GM12878 (cell line): ENCODE measurements at places on chromosomes 12 and 14. TPM values are rescaled to one million over a fixed set of nuclear protein-coding genes. Genes with fewer than 3 reads are reported as not detected.
A peak's percentile ranks its signal among the peaks of the same experiment; 100 is the strongest.

The KRT81 gene
- 0.15 and 0.35 TPM in 2 replicates for total RNA-seq

GRCh38 chr14:104794099-104794498, 1.4 kb downstream of the AKT1 start:
- peak overlapping the region; percentile 68 for H3K4me3 ChIP-seq
- H3K36me3 ChIP-seq: no peaks in the 10 kb centered on the region
- no peak for DNase-seq
- 0 out of 2 replicates have a peak overlapping the region, but pooled peaks have one; percentile 47 for H3K27ac ChIP-seq

DNA sequence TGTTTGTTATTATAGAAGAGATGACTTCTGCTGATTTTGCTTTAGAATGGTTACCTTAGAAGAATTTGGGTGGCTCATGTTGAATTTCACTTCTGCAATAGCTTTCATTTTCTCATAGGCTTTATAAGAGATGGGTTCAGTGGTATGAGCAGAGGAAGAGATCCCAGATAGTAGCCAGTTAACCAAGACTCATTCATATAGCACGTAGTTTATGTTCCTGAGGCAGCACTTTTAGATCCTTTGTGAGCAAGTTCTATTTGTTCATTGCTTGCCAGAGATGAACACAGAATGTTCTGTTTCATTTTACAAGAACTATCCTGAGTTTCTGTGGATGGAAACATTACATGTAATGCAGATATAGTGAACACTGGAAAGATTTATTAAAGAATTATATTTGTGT, 32.2 kb downstream of the RAB21 start:
- no peaks in the 10 kb centered on the region for H3K4me1 ChIP-seq
- no peak overlapping the region for H3K27ac ChIP-seq
- H3K4me3 ChIP-seq: no peak overlapping the region
- H3K27me3 ChIP-seq: no peaks in the 10 kb centered on the region

GRCh38 chr14:41280745-41281144, 325.9 kb upstream of the LRFN5 start:
- H3K36me3 ChIP-seq: no peaks in the 10 kb centered on the region
- DNase-seq: no peak
- H3K4me3 ChIP-seq: no peak overlapping the region
- no peaks in the 10 kb centered on the region for H3K27me3 ChIP-seq

The FBLN5 gene
- 0.28 and 0.64 TPM in 2 replicates for total RNA-seq

The CLEC4A gene
- total RNA-seq: 0.58 and 1.5 TPM in 2 replicates

DNA sequence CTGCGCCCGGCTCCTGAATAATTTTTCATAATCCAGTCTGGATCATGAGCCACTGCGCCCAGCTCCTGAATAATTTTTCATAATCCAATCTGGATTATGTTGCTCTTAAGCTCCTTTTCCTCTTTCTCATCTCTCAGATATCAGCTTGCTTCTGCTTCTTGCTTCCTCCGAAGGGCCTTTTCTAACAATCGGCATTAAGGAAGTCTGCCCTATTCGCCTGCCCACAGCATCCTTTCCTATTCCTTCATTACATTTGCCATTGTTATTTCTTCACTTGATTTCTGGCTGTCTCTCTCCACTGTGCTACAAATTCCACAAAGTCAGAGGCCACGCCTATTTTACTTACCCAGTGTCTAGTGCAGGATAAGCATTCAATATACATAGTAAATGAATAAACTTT, 83.5 kb downstream of the TTC7B start:
- no peak for DNase-seq
- H3K36me3 ChIP-seq: no peaks in the 10 kb centered on the region
- 0 out of 2 replicates have a peak, but pooled peaks cover 2% of the 10 kb centered on the region for H3K27me3 ChIP-seq
- H3K27ac ChIP-seq: no peak overlapping the region
- no peaks in the 10 kb centered on the region for H3K4me1 ChIP-seq

DNA sequence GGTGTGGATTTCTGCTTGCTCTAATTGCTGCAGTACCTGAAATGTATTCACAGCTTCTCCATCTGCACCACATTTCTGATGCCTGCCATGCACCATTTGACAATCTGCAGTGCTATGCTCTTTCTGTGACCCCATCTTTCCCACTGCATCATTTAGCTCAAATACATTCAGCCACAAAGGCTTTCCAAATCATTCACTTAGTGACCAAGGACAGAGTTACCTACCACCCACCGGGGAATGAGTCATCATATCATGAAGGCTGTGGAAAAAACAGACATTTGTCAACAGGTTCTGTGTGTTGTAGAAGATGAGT, 465.5 kb upstream of the ATP2B1 start:
- H3K27me3 ChIP-seq: no peaks in the 10 kb centered on the region
- no peaks in the 10 kb centered on the region for H3K4me1 ChIP-seq
- no peak overlapping the region for H3K4me3 ChIP-seq
- H3K36me3 ChIP-seq: no peaks in the 10 kb centered on the region
- no peak overlapping the region for H3K27ac ChIP-seq
